ENCODE measurements at places on chromosomes 2 and 18. TPM values are rescaled to one million over a fixed set of nuclear protein-coding genes. Genes with fewer than 3 reads are reported as not detected.

PUS10 gene
- polyA plus RNA-seq: 6.8 TPM

LRP1B gene
- polyA plus RNA-seq: not detected

CLEC4F gene
- not detected for polyA plus RNA-seq

G6PC2 gene
- polyA plus RNA-seq: not detected

CREG2 gene
- polyA plus RNA-seq: 0.06 TPM

RIT2 gene
- not detected for polyA plus RNA-seq

C1GALT1C1L gene
- polyA plus RNA-seq: not detected

CLHC1 gene
- polyA plus RNA-seq: 1.2 TPM

SATB2 gene
- not detected for polyA plus RNA-seq

ALPI gene
- not detected for polyA plus RNA-seq

IL1F10 gene
- not detected for polyA plus RNA-seq

MRPL53 gene
- polyA plus RNA-seq: 144 TPM

VAMP8 gene
- polyA plus RNA-seq: 240 TPM

WNT10A gene
- polyA plus RNA-seq: 2.4 TPM

CCDC141 gene
- polyA plus RNA-seq: 15.4 TPM

DYSF gene
- 0.34 TPM for polyA plus RNA-seq

MDH1 gene
- polyA plus RNA-seq: 213 TPM

GFPT1 gene
- 6.4 TPM for polyA plus RNA-seq

SERPINB12 gene
- polyA plus RNA-seq: not detected

LYG2 gene
- polyA plus RNA-seq: not detected

OTOF gene
- not detected for polyA plus RNA-seq

CABYR gene
- 2.0 TPM for polyA plus RNA-seq

EIF5B gene
- polyA plus RNA-seq: 13.8 TPM

DCC gene
- not detected for polyA plus RNA-seq

SULT1C2 gene
- not detected for polyA plus RNA-seq

SMC6 gene
- polyA plus RNA-seq: 43.8 TPM

LCT gene
- polyA plus RNA-seq: not detected

AUP1 gene
- 108 TPM for polyA plus RNA-seq

RRM2 gene
- polyA plus RNA-seq: 1.0 TPM

C2orf66 gene
- not detected for polyA plus RNA-seq

CAPG gene
- polyA plus RNA-seq: 542 TPM

GNAL gene
- 0.20 TPM for polyA plus RNA-seq

ZBTB14 gene
- polyA plus RNA-seq: 12.8 TPM

COLEC12 gene
- not detected for polyA plus RNA-seq

SERPINB13 gene
- not detected for polyA plus RNA-seq

SIX3 gene
- not detected for polyA plus RNA-seq

IGFBP2 gene
- polyA plus RNA-seq: not detected

GPR45 gene
- not detected for polyA plus RNA-seq

AMER3 gene
- polyA plus RNA-seq: not detected

NRP2 gene
- 0.55 TPM for polyA plus RNA-seq

LIMS2 gene
- polyA plus RNA-seq: 35.1 TPM

FAHD2B gene
- polyA plus RNA-seq: 13.6 TPM

ELOA2 gene
- polyA plus RNA-seq: not detected

STEAP3 gene
- 1.2 TPM for polyA plus RNA-seq

MYL12B gene
- 637 TPM for polyA plus RNA-seq

All from IgD-negative memory B cell (primary cell).